ENCODE measurements at places on chromosomes 7 and 10.

GRCh38 chr7:155995183-155995612 is 182.9 kb upstream of the SHH start:
- no peaks in the 10 kb centered on the region for H3K36me3 ChIP-seq
- no peaks in the 10 kb centered on the region for H3K27me3 ChIP-seq
- H3K27ac ChIP-seq, result no peak overlapping the region
- no peaks in the 10 kb centered on the region for H3K4me1 ChIP-seq

- H3K36me3 ChIP-seq, result no peaks in the 10 kb centered on the region
- no peak overlapping the region for H3K27ac ChIP-seq
- H3K4me3 ChIP-seq, result no peak overlapping the region
- no peak for DNase-seq
Measured at GRCh38 chr7:125775317-125775716, 845.7 kb upstream of the POT1 start.

GRCh38 chr10:118020365-118020764 is 26.4 kb downstream of the RAB11FIP2 start:
- no peak overlapping the region for H3K27ac ChIP-seq
- H3K36me3 ChIP-seq, result peaks cover 2% of the 10 kb centered on the region
- H3K4me3 ChIP-seq, result no peak overlapping the region

GRCh38 chr7:139783647-139784385 is 6.0 kb upstream of the HIPK2 start:
- no peaks in the 10 kb centered on the region for H3K27me3 ChIP-seq
- H3K27ac ChIP-seq, result no peak overlapping the region
- no peaks in the 10 kb centered on the region for H3K36me3 ChIP-seq
- no peak overlapping the region for H3K4me3 ChIP-seq
- no peak for DNase-seq

DNA sequence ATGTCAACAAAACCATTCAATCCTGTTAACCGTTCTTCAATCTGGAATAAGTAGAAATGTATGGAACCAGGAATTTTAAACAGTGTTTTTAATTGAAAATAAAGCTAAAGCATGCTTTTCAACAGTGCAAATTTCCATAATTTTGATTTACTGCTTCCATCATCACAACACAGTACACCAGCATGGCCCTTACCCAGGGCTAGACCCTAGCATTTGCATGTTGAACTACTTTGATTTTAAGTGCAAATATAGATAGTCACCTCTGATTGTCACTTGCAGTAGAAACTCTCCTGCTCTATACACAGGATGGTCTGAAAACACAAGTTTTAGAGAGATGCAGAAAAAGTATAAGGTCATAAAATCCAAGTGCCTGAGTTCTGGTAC is 12.1 kb downstream of the SKIDA1 start:
- no peaks in the 10 kb centered on the region for H3K36me3 ChIP-seq
- H3K4me3 ChIP-seq, result no peak overlapping the region
- H3K4me1 ChIP-seq, result no peaks in the 10 kb centered on the region
- no peak overlapping the region for H3K27ac ChIP-seq

DNA sequence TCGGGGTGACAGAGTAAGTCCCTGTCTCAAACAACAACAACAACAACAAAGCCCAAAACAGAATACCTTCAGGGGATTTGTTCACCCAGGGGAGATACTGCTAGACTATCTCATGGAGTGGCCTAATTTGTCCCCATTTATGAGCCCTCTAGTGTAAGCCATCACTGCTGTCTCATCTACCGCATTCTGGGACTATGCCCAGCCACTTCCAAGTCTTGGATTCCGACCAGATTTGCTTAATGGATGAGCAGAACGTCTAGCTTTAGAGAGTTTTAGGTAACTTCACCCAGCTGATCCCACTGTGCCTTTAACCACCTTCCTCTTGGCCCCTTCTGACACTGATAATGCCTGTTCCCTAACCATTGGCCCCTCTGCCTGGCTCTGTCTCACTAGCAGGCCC is 47.1 kb downstream of the PAPSS2 start:
- DNase-seq, result no peak
- H3K27ac ChIP-seq, result no peak overlapping the region
- no peak overlapping the region for H3K4me3 ChIP-seq

DNA sequence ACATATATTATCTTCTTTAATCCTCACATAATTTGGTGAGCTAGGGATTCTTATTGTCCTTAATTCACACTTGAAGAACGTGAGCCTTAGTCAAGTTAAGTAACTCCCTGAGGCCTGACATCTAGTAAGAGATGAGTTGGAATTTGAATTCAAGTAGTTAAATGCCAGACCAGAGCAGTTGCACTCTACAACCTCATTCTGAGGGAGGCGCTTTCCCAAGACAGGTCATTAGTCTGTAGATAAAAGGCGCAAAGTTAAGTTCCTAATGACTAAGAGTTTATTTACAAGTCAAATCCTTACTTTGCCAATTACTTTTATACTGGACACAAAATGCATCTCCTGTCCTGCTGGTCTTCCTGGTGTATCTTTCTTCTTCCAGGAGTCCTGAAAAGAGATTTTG is 3.6 kb upstream of the EXOC6 start:
- H3K27me3 ChIP-seq, result no peaks in the 10 kb centered on the region
- no peak overlapping the region for H3K4me3 ChIP-seq
- H3K27ac ChIP-seq, result no peak overlapping the region
- no peak for DNase-seq
- H3K4me1 ChIP-seq, result no peaks in the 10 kb centered on the region

DNA sequence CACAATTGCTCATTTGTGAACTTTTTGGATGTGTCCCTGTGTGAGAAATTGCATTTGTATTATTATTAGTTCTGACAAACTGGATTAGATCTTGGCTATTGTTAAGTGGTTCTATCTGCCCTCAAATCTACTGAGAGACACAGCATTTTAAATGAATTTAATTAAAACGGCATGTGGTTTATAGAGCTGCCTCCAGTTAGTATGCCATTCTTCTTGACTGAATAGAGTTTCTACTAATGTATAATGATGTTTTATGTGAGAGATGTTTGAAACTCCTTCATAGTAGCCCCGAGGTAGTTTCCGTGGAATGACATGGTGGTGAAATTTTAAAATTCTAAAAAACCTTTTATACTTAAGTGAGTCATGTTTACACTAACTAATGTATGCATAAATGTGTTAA is 110.9 kb downstream of the DYNC1I1 start:
- H3K27ac ChIP-seq, result no peak overlapping the region
- no peaks in the 10 kb centered on the region for H3K36me3 ChIP-seq
- no peak overlapping the region for H3K4me3 ChIP-seq

- H3K27ac ChIP-seq, result no peak overlapping the region
- DNase-seq, result no peak
- H3K36me3 ChIP-seq, result no peaks in the 10 kb centered on the region
Measured at GRCh38 chr7:37129035-37129425, 319.6 kb downstream of the ELMO1 start.

DNA sequence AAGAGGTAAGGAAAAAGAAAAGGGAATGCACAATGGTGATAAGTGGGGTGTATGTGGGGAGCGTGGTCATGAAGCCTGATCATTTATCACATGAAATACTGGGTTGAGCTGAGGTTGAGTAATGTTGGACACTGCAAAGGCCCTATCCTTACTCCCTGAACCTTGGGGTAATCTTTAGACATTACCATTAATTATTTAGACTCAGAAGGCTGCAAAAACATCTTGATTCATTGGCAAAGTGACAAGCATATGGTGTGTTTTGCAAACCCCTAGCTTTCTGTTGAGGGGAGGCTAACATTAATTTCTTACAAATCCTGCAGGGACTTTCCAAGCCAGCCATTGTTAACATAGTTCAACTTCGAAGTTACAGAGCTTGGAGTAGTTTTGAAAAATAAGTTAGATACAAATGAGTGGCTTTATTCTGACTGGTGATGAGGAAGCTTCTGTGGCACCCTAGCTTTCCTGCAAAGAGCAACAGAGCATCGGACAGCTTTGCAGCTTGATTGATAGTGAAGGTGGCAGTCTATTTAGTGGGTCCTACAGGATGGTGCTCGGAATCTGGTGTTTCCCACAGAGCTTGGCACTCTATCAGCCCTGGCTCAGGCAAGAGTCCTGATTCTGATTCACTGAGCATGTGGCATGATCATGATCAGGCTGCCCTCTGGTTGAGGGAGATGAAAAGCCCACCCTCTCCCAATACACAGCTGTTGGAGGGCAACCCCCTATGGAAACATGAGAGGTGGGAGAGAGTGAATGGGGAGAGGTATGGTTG is 153.7 kb upstream of the NPVF start:
- no peaks in the 10 kb centered on the region for H3K36me3 ChIP-seq
- DNase-seq, result no peak
- no peak overlapping the region for H3K4me3 ChIP-seq
- no peak overlapping the region for H3K27ac ChIP-seq
- no peaks in the 10 kb centered on the region for H3K4me1 ChIP-seq
- H3K27me3 ChIP-seq, result no peaks in the 10 kb centered on the region

GRCh38 chr10:97138846-97139245 is 46.9 kb downstream of the SLIT1 start:
- no peak for DNase-seq
- H3K4me3 ChIP-seq, result no peak overlapping the region

GRCh38 chr10:70241081-70241480 is 7.9 kb upstream of the PPA1 start:
- DNase-seq, result no peak
- no peak overlapping the region for H3K4me3 ChIP-seq
- H3K4me1 ChIP-seq, result no peaks in the 10 kb centered on the region
- H3K36me3 ChIP-seq, result no peaks in the 10 kb centered on the region

DNA sequence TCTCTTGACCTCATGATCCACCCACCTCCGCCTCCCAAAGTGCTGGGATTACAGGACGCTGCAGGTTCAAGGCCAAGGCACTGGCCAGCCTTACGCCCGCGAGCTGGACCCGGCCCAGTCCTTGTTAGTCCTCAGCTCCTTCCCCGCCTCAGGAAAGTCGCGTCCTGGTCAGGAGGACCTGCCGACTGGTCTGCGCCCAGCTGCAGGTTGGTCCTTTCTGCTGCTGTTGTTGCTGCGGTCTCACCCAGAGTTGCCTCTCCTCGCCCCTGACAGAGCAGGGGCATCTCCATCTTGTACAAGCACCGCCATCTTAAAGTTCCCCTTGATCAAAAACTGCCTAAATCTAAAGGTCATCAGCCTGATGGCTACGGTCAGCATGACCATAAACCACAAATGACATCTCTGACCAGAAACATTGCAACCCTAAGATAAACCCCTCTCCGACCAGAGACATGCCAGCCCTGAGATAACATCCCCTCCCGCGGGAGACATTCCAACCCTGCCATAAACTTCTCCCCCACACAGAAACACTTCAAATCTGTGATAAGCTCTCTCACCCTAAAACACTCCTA is 13.9 kb upstream of the BMS1 start:
- DNase-seq, result peak; percentile 62
- H3K27me3 ChIP-seq, result no peaks in the 10 kb centered on the region
- H3K27ac ChIP-seq, result no peak overlapping the region
- no peak overlapping the region for H3K4me3 ChIP-seq
- H3K36me3 ChIP-seq, result no peaks in the 10 kb centered on the region

GRCh38 chr7:80530136-80530535 is 18.3 kb upstream of the GNAT3 start:
- no peaks in the 10 kb centered on the region for H3K4me1 ChIP-seq
- H3K27me3 ChIP-seq, result no peaks in the 10 kb centered on the region
- no peak overlapping the region for H3K27ac ChIP-seq
- H3K36me3 ChIP-seq, result no peaks in the 10 kb centered on the region

- no peaks in the 10 kb centered on the region for H3K4me1 ChIP-seq
- no peak overlapping the region for H3K4me3 ChIP-seq
- no peaks in the 10 kb centered on the region for H3K36me3 ChIP-seq
- H3K27me3 ChIP-seq, result no peaks in the 10 kb centered on the region
Measured at GRCh38 chr10:11207560-11207844, 189.8 kb downstream of the CELF2 start.

GRCh38 chr7:134062460-134062859 is 64.7 kb upstream of the LRGUK start:
- no peak overlapping the region for H3K4me3 ChIP-seq
- H3K27me3 ChIP-seq, result no peaks in the 10 kb centered on the region
- H3K4me1 ChIP-seq, result peaks cover 2% of the 10 kb centered on the region
- no peak overlapping the region for H3K27ac ChIP-seq

DNA sequence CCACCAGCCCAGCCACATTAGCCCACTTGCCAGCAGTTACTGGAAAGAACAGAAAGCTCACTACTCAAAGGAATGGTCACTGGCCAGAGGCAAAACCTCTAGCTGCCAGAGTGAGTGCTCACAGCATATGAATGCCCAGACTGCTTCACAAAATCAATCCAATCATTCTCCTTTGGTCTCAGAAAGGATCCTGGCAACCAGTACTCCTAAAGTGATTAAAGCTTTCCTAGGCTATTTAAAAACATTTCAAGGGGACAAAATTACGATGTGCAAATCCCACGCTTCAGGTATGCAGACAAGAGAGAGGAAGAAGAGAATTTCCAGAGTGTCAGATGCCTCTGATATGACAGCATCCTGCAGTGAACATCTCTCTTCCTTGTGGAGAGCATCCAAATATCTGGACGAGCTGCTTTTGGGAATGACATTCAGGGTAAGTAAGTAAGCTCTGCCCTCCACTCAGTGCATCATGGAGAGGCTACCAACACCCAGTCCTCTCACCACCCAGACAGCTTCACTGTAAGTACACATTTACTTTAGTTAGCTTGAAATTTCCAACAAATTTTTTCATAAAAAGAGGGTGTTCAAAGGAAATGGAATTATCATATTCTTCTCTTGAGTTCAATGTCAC is 25.1 kb downstream of the ICA1 start:
- no peak overlapping the region for H3K4me3 ChIP-seq
- H3K27ac ChIP-seq, result no peak overlapping the region
- H3K36me3 ChIP-seq, result no peaks in the 10 kb centered on the region
- H3K27me3 ChIP-seq, result no peaks in the 10 kb centered on the region
- no peaks in the 10 kb centered on the region for H3K4me1 ChIP-seq

DNA sequence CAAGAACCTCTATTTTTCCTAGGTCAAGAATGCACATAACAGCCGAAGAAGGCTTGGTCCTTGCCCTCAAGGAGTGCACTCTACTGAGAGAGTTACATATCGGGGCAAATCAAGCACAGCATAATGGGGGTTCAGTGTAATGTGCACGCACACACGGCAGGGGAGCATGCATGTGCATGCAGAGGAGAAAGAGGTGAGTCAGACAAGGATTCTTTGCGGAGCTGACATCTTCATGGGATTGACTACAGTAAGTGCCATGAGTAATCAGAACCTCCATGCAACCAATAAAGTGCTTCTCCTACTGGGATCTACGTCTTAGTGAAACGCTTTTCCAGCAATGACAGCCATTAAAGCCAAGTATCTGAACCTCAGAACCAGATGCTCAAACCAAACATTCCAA is 123.6 kb downstream of the RNF216 start:
- no peak for DNase-seq
- no peak overlapping the region for H3K27ac ChIP-seq
- no peaks in the 10 kb centered on the region for H3K4me1 ChIP-seq
